ENCODE measurements at places on chromosomes 2 and 18.

DNA sequence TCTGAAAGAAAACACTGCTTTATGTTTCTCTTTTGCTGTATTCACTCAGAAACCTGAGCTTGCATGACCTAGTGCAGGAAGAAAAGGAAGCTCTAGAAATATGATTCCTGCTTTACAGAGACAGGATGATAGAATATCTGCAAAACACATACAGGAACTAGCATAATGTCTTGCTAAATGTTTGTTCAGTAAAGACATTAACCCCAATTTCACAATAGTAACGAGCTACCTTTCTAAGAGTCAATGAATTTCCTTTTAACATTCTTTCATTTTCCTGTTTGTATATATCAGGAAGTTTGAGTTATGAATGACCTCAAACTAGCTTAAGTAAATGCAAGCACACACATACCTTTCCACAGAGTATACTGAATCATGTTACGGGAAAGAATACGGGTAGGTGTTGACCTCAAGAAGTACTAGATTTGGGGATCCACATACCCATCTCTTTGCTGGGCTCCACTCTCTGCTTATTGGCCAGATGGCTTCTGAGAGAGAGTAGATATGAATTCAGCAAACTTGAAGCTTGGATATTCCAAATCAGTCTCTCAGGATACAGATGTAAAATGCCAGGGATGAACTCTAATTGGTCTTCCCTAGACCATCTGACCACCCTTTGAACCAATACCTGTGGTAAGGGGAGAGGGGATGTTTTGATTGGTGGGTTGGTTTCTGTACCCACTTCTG, 18.2 kb upstream of the ACSL3 start:
- DNase-seq, result no peak

DNA sequence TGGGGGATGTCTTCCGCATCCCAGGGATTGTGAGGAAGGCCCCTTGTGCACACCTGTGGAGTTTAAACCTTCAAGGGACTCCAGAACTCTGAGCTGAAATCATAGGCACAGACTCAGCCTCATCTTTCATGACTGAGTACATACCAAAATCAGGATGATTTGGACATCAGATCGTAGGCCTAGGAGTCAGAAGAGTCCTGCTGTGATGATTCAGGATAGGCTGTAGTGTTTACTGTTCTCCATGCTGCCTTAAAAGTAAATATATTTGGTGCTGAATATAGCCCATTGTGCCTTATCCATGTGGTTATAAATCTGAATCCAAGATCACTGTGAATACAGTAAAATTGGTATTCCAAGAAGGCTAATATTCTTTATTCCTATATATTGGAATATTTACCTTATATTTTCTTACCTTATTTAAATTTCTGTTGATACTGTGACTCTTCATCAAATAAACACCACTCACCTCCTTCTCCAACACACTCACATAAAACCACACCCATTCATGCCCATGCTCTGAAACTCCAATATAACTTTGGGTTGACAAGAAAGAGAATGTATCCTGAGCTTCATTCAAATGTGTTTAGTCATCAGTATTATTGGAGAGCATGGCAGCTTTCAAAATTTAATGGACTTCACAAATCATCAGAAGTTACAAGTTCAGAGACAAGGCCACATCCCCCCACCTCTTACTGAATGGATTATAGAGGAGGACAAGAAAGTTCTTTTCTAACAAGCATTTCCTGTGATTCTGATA, 561.4 kb upstream of the LINC00305 start:
- DNase-seq, result no peak

GRCh38 chr2:79292239-79292957, 132.8 kb upstream of the REG3A start:
- no peak for DNase-seq

DNA sequence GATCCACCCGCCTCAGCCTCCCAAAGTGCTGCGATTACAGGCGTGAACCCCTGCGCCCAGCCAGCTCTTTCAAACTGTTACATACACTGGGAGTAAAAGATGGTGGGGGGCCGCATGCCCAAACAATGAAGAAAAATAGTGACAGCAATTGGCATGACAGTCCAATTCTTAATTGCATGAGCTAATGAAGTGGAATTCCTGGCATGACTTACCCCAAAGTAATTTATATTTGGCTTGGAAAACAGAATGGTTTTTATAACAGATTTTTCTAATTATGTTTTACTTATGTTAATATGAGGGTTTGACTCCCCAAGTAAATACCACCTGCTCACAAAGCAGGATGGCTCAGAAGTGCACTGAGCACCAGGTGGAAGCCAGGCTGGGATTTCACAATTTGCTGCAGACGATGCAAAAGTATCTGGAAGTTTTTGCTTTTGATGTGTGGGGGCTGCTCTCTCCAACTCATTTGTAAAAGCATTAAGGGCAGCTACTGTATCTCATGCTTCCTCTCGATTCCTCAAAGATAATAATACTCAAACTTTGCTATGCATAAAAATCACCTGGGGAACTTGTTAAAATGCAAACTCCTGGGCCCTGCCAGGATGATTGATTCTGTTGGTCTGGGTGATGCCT, 24.0 kb upstream of the ATG16L1 start:
- DNase-seq, result no peak

- DNase-seq, result no peak
These were observed 153.8 kb downstream of the COL6A3 start for GRCh38 chr2:237260039-237260620.

DNA sequence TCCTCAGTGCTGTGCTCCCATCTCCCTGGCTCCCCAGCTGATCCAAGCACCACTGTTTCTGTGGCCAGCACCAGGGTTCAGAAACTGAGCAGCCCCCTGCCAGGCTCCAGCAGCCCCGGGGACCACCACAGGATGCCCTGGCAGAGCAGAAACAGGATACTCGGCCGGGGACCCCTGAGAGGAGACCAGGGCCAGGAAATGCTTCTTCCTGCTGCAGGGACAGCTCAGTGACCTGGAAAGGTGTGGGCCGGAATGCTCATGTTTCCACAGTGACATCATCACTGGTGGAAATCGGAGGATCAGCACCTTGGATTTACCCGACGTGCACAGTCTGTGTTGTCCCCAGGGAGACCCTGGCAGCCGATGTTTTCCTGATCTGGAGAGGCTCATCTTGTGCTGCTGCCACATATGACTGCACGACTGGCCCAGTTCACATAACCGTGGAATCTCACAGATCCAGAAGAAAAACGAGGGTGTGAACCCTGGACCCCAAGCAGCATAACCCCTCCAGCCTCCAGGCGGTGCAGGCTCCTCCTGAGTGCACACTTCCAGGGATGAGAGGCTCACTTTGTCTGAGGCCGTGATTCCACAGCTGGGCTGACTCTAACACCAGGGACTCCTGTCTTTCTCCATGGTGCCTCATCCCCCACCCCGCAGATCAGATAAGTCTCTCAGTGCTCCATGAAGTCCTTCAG, 58.0 kb downstream of the DDX1 start:
- DNase-seq, result no peak

- no peak for DNase-seq
These were observed 391.0 kb upstream of the RAB12 start for GRCh38 chr18:8218197-8218596.

- DNase-seq, result no peak
These were observed 243.6 kb upstream of the SLC39A10 start for GRCh38 chr2:195413422-195413821.

DNA sequence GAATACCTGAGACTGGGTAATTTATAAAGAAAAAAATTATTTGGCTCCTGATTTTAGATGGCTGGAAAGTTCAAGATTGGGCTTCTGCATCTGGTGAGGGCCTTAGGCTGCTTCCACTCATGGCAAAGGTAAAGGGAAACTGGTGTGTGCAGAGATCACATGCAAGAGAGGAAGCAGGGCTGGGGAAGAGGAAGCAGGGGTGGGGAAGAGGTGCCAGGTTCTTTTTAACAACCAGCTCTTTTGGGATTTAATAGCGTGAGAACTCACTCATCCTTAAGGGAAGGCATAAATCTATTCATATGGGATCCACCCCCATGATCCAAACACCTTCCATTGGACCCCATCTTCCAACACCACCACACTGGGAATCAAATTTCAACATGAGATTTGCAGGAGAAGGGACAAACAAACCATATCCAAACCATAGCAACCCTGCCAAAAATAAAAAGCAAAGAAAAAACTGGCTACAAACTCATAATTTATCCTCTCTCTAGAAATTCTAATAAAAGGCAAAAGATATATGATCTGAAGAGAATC, 30.4 kb downstream of the PRKRA start:
- DNase-seq, result no peak

DNA sequence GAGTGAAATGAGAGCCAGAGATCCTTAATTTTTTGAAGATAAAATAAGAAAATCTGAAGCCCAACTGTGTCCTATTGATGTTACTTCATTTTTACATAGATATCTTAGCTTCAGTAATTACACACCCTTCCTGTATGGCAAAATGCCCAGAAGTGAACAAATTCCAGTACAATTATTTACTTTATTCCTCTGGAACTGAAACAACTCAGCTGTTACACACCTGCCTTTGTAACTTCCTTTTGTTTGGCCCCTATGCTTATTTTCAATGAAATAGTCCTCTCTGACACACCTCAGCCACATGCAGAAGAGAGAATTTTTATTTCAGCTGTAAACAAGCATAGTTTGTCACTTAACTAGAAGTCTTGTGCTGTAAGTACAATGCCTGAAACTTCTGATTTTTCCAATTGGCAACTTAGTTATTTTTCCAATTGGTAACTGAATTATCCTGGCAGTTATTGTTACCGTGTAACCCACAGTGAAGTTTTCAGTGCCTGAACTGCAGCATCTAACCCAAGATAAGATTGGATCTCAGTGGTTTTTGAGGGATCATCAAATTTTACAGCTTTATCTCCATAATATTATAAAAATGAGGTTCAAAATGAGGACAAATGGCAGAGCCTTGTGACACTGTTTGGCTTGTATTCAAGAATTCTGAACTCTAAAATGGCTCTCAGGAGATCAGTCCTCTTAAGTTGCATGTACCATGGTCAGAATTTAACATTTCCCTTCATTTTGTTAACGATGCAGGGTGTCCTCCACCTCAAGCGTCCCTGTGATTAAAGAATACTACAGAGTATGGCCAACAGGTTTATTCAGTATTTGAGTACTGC, 82.6 kb downstream of the PKP4 start:
- DNase-seq, result no peak

DNA sequence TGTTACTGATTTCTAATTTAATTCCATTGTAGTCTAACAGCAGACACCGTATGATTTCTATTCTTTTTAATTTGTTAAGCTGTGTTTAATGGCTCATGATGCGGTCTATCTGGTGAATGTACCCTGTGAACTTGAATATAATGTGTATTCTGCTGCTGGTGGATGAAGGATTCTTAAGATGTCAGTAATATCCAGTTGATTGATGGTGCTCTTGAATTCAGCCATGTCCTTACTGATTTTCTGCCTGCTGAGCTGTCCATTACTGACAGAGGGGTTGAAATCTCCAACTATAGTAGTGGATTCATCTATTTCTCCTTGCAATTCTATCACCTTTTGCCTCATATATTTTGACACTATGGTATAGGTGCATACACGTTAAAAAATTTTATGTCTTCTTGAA, 373.3 kb upstream of the RAB12 start:
- no peak for DNase-seq

- no peak for DNase-seq
These were observed 70.2 kb upstream of the DSC1 start for GRCh38 chr18:31232775-31233424.

DNA sequence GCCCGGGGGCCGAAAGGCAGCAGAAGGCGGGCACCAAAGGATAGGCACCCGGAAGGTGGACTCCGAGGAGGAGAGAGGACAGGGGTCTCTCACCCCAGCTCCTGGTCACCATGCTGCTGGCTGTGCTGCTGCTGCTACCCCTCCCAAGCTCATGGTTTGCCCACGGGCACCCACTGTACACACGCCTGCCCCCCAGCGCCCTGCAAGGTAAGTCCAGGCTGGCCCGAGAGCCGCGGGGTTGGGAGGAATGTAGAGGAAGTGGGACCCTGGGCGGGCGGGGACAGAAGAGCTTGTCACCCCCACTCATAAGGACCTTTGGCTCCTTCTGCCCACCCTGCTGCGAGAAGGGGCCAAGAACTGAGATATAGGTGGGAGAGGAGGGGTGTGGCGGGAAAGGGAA, 301 bp downstream of the PRSS56 start:
- no peak for DNase-seq

DNA sequence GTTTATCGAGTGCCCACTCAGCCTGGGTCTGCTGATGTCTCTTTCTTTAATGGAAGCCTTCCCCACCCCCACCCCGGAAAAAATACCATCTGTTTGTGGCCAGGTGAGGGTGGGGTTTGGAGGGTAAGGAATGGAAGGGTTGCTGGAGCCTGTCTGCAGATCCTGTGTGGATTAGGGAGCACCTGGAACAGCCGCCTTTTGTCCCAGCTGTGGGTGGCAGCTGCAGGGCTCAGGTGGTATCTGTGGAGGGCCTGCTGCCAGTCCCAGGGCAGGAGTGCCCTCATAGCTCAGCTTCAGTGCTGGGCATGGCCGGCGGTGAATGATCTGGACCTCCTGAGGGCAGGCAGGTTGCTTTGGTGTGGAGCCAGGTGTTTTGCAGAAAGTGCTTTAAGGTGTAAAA, 45.3 kb downstream of the IMPA2 start:
- DNase-seq, result no peak

GRCh38 chr18:50836521-50836957, 16.7 kb upstream of the MRO start:
- DNase-seq, result no peak

DNA sequence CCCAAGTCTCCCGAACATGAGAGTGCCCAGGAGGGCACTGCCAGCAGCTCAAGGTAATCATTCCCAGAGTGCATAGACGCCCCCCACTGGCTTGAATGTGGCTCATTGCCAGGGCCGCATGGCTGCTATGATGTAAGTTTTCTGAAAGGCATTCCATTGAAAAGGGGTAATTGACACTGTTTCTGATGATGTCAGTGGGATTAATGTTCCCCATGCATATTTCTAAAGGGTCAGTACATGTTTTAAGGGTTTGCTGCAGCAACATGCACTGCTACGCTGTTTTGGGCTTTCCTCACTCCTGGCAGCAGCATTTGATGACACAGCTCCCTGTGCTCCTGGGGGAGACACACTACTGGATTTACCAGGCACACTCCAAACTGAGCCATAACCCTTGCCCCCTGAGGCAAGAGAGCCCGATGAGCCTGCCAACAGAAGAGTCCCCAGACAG, 36.7 kb downstream of the KIAA2012 start:
- DNase-seq, result no peak

- no peak for DNase-seq
These were observed 19.9 kb downstream of the IL36B start for GRCh38 chr2:113032737-113033136.

- no peak for DNase-seq
These were observed 69.7 kb downstream of the LYPD6 start for GRCh38 chr2:149399934-149400615.

DNA sequence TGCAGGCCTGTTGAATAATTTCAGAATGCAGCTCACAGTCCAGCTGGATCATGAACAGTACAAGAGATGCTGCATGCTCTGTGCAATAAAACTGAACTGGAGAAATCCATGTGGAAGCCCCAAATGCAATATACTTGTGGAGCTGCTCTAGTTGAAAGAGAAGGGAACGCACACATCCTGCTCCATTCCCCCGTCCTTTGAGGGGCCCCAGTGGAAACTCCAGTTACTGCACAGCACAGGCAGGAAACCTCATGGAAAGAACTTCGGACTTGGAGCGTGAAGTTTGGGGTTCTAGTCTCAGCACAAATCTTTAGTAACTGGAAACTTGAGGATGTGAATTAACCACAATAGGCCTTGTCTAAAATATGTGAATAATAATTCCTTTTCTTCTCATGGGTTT, 73.2 kb downstream of the PLA2R1 start:
- no peak for DNase-seq

GRCh38 chr2:136238286-136239078, 120.5 kb upstream of the CXCR4 start:
- no peak for DNase-seq
